ENCODE measurements at places on chromosomes 5 and 9.

GRCh38 chr9:137029058-137029936 is 1.3 kb upstream of the ABCA2 start:
- DNase-seq: peak; percentile 61

GRCh38 chr9:2628919-2629318 is 7.3 kb downstream of the VLDLR start:
- DNase-seq: no peak

DNA sequence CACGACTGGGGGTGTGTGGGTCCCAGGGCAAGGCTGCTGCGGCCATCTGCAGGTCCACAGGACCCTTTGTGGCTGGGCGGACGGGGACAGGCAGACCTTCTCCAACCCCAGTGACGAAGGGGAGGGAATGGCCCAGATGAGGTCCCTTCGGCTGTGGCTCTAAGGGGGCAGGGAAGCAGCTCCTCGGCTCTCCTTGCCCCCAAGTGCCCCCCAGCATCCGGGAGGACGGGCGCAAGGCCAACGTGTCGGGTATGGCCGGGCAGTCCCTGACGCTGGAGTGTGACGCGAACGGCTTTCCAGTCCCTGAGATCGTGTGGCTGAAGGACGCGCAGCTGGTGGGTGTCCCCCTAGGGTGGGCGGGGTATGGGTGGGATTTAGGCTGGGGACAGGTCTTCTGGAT is 82.8 kb downstream of the HMCN2 start:
- no peak for DNase-seq

GRCh38 chr5:15472116-15472515 is 27.9 kb upstream of the FBXL7 start:
- no peak for DNase-seq

DNA sequence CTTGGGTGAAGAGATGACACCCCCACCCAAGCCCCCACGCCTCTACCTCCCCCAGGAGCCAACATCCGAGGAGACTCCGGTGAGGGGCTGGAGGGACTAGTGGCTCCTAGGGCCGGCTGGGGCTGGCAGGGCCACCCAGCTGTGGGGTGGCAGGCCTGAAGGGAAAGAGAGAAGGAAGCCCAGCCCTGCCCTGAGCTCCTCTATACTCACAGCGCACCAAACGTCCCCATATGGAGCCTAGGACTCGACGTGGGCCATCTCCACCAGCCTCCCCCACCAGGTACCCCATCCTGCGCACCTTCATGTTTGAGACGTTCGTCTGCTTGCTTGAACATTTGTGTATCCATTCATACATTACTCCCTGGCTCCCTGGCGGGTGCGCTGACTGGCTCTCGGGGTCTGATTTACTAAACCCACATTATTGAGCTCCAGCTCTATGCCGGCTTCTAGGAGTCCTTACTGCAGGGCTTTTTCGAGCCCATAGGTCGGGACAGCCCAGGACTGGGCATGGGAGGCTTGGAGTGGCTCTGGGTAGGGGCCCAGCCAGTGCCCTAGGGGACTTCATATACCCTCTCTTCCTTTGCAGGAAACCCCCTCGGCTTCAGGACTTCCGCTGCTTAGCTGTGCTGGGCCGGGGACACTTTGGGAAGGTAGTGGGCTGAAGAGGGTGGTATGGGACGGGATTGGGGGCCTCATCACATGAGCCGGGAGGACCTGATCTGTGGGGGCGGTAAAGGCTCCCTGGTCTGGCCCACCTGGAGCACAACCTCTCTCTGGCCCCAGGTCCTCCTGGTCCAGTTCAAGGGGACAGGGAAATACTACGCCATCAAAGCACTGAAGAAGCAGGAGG is 9.1 kb downstream of the ZDHHC12 start:
- DNase-seq: no peak

DNA sequence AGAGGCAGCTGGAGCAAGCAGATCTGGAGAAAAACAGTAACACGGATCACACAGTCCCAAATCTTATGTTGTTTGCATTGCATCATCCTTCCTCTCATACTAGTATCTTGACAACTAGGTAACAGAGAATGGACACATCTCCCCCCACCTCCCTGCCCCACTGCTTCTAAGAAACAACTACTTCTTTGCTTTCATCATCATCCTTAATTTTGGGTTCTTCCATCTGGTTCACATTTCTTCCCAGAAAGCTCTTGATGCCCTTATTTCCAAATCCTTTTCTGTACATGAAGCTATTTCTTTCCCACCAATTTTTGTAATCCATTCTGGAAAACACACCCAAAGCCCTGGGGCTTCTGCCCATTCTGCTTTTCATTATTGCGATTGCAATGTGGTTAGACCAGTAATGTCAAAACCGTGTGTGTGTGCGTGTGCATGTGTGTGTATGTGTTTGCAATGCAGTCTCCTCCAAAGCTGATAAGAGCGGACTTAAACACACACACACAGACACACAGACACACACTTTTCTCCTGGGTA is 254.7 kb upstream of the SLC30A5 start:
- DNase-seq: no peak

DNA sequence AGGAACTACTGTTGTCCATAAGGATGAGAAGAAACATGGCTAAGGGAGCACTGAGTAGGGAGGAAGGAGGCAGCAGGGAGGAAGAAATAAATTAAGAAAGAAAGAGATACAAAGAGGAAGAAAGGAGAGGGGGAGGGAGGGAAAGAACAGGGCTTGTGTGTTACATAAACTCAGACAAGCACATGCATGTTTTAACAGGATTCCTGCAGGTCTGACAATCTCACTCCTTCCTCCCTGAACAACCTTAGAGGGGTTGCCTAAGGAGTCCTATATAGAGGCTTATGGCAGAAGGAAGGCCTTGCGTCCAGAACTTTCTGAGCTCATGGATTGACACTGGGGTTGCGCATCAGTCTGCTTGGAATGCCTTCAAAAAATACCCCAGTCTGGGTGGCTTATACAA is 4.2 kb upstream of the KCNIP1 start:
- DNase-seq: no peak

GRCh38 chr9:7210854-7211637 is 453.3 kb downstream of the KDM4C start:
- DNase-seq: no peak

GRCh38 chr9:34773306-34773910 is 63.5 kb upstream of the CCL21 start:
- no peak for DNase-seq

GRCh38 chr5:66720780-66721179 is 124.6 kb downstream of the MAST4 start:
- no peak for DNase-seq

GRCh38 chr5:77210964-77211690 is 647 bp downstream of the PDE8B start:
- DNase-seq: no peak

- DNase-seq: no peak
Observed at GRCh38 chr5:100777680-100778300, 125.3 kb downstream of the ST8SIA4 start.

GRCh38 chr5:127906562-127907204 is 176.9 kb upstream of the SLC12A2 start:
- no peak for DNase-seq

DNA sequence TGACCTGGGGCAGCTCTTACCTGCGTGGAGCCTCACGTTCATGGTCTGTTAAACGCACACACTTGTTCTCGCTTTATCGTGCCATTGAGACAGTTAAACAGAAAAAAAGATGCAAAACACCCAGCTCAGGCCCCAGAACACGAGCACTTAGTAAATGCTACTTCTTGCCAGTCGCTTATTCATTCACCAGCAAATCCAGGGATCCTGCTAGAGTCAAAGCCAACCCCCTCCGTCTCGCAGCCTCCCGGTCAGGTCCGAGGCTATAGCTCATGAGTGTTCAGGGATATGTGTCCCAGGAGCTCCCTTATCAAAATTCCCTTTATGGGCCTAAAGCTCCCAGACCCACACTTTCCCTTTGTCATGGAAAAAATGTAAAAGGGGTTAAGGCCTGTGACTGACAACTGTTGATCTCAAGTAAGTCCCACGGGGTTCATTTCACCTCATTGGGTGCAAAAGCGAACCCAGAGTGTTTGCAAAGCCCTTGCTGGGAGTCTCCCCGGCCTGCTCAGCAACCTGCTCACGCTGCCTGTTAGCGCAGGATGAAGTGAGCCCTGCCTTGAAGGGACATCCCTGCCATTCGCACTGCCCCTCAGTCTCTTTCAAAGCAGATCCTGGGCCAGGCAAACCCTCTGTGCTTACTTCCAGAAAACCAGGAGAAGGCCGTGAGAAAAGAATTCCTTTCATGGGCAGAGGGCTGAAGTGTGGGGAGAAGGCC is 40.7 kb downstream of the HRH2 start:
- DNase-seq: no peak

DNA sequence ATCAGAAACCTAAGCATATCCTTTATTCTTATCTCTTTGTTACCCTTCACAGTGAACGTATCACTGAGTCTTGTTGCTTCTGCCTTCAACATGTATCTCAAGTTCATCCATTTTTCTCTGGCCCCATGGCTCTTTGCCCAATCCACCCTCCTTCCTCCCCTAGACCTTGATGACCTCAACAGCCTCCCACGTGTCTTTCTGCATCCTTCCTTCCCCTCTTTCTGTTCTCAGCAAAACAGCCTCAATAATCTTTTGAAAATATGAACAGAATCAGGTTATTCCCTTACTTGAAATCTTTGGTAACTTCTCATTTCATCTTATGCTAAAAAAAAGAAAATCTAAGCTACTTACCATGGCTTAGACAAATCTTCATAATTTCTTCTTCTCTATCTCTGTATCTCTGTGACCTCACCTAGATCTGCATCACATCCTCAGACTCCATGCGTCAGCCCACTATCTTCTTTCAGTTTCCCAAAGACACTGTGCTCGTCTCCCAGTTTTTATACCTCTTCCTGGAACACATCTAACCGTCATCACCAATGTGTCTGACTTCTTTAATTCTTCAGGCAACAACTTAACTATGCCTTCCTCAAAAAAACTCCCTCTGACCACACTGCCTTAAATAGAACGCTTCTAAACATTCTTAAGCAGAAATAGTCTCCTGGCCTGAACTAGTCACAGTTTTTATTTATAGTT is 208.0 kb downstream of the PARP8 start:
- no peak for DNase-seq

- DNase-seq: no peak
Observed at GRCh38 chr5:56513141-56513540, 280.0 kb upstream of the ANKRD55 start.

DNA sequence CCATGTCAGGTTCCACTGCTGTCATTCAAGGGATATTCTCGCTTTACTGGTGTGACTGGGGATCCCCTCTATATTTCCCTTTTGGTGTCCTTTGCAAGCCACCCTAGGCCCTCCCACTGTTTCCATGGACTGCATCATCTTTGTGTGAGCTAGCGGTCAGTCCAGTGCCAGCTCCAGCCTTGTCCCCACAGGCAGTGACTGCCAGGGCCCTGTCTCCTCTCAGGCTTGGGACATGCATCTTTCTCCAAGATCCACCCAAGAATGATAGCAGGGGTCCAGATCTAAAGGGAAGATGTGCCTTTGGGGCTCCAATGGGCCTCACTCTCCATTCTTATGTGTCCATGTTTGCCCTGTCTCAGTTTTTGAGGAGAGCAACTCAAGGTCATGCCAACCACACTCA is 37.8 kb upstream of the NXNL2 start:
- DNase-seq: no peak

DNA sequence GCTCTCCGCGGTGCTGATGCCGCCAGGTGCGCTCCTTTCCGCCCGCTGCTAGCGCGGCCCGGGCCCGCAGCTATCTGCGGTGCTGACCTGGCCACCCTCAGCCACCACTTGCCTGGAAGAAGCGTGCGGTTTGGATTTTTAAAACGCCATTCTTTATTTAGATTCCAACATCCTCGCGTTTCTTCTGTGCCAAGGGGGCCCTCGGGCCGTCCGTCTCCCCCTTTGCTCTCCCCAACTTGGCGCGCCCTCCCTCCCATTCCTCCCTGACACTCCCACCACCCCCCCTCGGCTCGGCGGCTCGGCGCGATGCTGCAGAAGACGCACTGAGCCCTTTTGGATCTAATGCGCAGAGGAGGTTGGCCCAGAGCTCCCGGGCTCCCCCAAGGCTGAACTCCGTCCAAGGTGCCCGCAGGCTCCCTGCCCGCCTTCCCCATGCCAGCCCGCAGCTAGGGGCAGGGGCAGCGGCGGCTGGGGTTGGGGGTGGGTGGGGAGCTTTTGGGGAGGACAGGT is at the start of gene BARHL1:
BARHL1 (plus strand) TSS at position 331 of the 510 bp plus-strand sequence. CDS start 192 bp downstream, outside the sequence.
- DNase-seq: no peak

DNA sequence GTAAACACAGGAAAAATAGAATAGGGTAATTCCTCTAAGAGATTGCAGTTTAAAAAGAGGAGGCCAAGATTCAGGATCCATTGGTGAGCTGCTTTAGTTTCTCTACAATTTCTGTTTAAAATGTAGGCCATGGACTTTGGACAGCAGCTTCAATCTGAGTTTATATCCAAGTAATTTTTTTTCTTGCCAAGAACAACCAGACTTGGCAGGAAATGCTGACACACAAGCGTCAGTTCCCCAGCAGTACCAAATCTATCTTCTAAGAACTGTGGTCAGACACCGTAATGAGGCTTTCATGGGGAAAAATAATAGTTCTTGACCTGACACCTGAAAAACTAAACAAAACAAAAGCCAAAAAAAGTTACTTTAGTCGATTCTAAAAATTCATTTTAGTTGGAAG is 528.8 kb downstream of the CSNK1G3 start:
- DNase-seq: no peak

DNA sequence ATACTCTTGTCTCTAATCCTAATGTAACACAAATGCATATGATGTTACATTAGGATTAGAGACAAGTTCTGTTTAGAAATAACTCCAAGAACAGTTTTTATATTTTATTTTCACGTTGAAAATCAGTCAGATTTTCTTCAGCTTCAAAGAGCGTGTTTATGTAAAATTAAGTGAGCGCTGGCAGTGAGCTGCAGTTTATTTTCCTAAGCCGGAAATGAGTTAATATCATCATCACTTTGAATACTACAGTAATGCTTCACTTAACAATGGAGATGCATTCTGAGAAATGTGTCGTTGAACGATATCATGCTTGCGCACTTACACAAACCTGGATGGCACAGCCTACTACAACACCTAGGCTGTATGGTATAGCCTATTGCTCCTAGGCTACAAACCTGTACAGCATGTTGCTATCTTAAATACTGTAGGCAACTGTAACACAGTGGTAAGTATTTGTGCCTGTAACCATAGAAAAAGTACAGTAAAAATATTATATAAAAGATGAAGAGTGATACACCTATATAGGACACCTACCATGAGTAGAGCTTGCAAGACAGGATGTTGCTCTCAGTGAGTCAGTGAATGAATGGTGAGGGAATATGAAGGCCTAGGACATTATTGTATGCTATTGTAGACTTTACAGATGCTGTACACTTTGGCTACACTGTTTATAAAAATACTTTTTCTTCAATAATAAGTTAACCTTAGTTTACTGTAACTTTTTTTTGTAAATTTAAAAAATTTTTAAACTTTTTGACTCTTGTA is 65.9 kb upstream of the C5orf46 start:
- DNase-seq: no peak

- DNase-seq: no peak
Observed at GRCh38 chr9:76703270-76703669, 61.0 kb upstream of the PCA3 start.

GRCh38 chr9:134592018-134592818 is 49.4 kb upstream of the COL5A1 start:
- DNase-seq: no peak

DNA sequence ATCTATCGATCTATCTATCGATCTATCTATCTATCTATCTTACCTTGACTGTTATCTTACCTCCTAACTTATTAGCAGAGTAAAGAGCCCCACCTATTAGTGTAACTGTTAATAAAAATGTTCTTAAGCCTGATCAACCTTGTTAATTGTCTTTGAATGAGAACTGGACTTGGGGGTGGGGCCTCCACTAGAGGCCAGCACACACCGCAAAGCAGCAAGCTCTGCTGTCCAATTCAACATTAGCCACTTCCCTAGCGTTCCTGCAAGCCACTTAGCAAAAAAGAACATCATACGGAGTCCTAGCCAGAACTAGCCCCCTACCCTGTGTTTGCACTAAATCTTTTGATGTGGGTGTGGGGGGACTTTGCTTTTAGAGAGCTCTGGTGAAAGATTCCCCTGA is 515.8 kb downstream of the KDM4C start:
- DNase-seq: no peak

Measured in activated CD4-positive, alpha-beta T cell treated with anti-CD3 and anti-CD28 coated beads, Interleukin-2, amount 50 U/mL, for 24 hours (primary cell).